ENCODE measurements at places on chromosomes 2 and 18. TPM values are rescaled to one million over a fixed set of nuclear protein-coding genes. Genes with fewer than 3 reads are reported as not detected.

DNA sequence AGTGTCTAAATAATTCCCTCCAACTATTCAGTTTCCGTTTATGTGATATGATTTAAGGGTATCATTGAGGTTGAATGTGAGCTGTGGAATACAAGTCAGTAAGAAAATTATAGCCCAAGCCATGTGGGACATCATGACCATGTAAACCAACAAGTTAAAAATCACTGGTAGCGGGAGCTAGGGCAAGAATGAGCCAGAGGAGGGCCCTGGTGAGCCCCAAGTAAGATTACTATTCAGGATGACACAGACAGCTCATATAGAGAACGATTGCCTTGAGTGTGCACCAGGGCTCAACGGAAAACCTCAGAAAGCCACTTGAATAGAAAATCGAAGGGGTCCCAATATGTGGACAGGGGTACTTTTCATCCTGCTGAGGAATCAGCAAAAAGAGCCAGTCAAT is 87.8 kb upstream of the RBMS1 start:
- DNase-seq = no peak

DNA sequence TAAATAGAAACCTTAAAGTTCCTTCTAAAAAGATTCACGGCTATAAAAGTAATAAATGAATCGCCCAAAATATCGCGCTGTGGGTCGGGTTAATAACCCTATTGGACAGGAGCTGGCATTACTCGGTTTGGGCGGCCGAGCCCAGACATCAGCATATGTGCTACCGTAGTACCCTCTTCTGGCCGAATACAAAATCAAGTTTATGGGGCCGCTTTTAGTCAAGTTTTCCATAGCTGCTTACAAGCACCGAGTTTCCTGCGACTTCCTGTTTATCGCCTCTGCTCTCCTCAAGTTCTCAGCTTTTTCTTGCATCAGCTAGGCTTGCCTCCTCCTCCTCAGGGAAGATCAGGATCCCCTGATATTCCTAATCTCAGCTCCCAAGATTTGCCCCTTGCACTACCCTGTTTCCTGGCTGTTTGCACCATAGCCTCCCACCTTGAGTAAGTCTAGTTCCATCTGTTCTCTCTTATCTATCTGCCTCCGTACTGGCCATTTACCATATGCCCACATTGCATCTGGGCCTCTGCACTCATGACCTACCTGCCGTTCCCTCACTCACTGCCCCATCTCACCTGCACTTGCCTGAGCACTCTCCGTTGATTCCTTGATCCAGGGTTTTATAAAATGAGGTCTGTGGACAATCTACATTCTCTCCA is 56.1 kb downstream of the SLC35F5 start:
- peak; percentile 83 for DNase-seq

DNA sequence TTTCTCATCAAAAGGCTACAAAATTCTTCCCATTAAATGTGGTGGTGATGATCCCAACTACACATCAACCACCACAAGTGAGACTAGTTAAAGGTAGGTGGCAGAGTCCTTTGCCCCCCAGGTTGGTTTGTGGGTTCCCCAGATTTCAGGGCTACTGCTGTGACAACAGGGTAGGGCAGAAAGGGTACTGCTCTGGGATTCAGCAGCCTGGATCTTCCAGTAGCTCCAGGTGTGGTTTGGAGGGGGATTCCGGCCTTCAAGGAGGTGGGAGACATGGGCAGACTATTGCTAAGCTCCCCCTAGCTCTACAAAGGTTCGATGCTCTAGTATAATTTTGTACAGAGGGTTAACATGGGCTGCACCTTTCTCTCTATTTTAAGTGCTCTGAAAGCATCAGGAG is 74.9 kb upstream of the FZD5 start:
- no peak for DNase-seq

DNA sequence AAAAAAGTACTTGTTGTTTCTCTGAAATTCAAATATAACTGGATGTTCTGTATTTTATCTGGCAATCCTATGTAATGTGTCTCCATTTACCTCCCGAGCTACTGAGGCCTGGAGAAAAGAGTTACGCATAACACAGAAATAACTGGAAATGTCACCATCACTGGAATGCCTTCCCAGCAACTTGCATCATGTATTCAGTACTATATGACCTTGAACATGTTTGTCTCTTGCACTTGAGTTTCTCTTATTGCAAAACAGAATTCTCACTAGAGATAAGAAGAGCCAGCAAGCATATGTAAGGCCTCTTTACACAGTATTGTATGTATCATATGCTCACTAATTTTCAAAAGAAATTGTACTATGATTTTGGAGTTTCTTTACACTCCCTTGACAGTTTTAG is 99.6 kb upstream of the CTAGE1 start:
- DNase-seq = no peak

- DNase-seq = no peak
Measured at GRCh38 chr2:41717839-41718238, 330.0 kb upstream of the PKDCC start.

- no peak for DNase-seq
Measured at GRCh38 chr2:241768251-241768711, 8.3 kb upstream of the GAL3ST2 start.

GRCh38 chr2:212284166-212284565 is 254.4 kb downstream of the ERBB4 start:
- no peak for DNase-seq

DNA sequence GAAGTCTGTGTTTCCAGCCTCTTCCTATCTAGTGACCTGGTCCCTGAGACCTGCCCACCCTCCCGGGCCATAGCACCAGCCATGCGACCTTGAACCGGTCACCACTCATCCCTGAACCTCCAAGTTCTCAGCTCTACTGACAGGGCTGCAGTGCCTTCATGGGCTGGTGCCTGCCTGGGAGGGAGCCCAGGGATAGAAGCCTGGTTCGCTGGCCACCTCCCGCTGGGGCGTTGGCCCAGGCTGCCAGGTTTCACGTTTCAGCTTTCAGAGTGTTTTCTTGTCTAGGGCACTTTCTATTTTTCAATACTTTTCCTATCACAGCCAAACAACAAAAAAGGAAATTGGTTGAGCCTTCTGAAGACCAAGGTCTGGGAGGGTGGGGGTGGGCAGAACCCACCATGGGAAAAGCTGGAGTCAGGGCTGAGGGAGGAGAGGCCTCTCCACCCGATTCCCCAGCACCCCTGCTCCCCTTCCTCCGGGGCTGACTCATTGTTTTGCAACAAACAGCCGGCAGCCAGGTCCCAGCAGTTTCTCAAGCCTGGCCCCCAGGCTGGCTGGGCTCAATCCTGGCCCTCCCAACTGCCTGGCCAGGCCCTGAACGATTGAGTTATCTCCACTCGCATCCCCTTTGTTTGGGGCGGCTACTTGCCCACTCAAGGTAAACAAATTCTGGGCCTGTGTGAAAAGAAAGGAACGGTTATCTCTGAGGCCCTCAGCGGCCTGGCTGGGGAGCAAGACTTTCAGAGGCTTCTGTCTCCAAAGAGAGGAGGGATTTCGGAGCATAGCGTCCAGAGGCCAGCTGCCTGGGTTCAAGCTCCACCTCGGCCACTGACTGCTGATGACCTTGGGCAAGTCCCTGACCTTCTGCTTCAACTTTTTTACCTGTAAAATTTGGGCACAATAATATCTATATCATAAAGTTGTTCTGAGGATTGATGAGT is 47.5 kb downstream of the ZFP36L2 start:
- DNase-seq = peak; percentile 79

DNA sequence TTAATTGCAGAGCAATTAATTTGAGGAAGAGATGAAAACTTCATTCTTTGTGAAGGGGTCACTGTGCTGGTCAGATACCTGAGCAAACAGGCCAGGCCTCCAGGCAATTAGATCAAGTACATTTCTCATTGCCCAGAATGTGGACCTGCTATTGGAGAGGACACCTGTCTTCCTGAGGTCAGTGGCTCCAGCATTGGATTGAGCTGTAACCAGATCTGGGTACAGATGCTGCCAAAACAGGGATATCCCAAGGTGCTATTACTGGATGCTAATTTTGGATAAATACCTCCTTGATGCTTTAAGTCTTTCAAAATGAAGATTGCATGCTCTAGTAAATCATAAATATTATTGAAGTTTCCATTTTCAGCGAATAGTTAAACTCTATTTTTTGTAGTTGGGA is 131.5 kb downstream of the FAM161A start:
- DNase-seq = no peak

DNA sequence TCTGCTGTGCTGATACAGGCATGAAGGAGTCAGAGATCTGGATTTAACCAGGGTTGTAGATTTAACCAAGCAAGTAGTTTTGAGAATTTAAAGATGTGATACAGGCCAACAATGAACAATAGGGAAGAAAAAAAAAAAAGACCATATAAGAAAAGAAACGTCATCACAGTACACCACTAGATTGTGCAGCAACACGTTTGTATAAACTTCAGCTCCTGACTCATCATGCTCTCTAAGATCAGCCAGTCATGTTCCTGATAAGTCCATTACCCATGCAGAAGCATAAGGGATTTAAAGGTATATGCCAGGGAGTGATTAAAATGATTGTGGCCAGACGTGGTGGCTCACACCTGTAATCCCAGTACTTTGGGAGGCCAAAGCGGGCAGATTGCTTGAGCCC is 22.3 kb upstream of the ERICH2 start:
- DNase-seq = no peak

GRCh38 chr2:63064197-63064596 is 13.6 kb downstream of the OTX1 start:
- no peak for DNase-seq

DNA sequence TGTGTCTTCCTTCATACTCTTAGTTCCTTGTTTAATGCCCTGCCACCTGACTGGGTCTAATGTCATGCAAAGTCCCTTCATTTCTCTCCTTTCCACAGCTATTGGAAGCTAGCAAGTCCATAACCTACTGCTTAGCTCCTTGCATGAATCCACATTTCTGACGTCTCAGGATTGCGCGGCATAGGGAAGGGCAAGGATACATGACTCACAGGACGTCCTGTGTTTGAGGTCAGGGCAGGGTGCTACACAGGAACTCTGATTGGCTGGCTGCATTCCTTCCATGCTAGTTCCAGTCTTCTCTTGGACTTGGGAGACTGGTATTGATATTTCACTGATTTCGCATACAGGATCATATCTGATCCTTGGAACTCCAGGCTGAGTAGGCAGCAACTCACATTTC is 137.9 kb downstream of the CDH2 start:
- DNase-seq = no peak

DNA sequence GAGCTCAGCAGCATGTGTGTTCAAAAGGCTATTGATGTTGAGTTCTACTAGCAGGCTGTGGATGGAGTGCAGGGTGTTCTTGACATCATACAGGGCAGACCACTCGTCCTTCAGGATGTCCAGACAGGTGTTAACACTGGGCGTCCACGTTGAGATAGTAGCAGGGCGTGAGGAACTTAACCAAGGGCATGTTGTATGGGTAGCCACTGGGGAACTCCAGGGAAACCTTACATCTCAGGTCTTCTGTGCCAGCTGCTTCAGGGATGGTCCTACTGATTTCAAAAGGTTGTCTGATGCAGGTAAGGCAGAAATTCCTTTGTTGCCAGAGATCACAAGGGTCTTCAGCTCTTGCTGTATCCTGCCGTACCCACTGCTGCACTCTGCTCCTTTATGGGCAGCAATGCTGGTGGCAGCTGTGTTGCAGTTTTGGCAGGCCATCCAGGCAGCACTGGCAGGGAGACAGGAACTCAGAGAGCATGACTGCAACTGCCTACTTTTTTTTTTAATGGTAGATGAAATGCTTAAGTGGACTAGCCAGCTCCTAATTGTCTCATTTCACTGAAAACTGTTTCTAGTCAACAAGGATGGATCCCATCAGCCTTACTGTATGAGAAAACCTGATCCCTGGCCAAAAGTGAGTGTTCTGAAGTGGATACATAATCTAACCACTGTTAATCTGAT is 32.4 kb upstream of the RBBP8 start:
- no peak for DNase-seq

Gene LIMS2
- 7.2 TPM for total RNA-seq

Gene AQP12B
- not detected for total RNA-seq

Gene FKBP1B
- 0.43 TPM for total RNA-seq

Gene ALPP
- total RNA-seq = not detected

Gene TFPI
- 1.2 TPM for total RNA-seq

Gene MYOM1
- total RNA-seq = 0.75 TPM

All from activated CD4-positive, alpha-beta T cell treated with anti-CD3 and anti-CD28 coated beads, Interleukin-2, amount 10 ng/mL, durations not matched to agents 24 days and 14 days (primary cell).